ENCODE measurements at places on chromosomes 1 and 21.

DNA sequence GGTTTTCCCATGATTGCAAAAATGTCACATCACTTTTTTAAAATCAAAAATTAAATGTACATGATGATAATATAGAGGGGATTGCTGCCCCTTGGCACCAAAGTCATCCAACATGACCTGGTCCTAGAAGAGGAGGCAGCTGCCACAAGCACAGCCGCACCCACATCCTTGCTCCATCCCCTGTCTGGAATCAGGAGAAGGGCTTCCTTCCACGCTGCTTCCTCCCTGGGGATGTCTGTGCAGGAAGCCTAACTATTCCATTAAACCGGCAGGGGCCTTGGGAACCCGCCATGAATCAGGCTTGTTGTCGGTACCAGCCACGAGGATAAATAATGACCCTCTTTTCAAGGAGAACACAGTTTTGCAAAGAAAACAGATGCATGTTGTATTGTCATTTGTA lies 68.7 kb upstream of the AJAP1 start:
- no peak for DNase-seq

DNA sequence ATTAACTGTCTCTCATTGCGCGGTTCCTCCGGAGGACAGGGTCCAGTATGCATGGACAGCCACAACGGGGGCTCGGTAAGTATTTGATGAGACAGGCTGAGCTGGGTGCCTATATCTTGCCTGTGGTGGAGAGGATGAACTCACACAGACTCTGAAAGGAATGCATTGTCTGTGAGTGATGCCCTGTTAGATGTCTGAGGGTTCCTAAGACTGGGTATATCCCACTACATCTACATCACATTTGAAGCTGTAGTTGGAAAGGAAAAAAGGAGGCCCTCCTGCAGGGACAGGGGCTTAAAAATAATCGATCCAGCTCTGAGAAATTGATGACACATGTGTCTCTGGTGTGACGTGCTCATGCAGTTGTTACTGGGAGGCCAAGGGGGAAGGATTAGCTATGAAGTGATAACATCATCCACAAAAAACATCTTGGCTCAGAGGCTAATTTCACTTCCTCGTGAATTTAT lies 1.9 kb downstream of the ADARB1 start:
- no peak for DNase-seq

DNA sequence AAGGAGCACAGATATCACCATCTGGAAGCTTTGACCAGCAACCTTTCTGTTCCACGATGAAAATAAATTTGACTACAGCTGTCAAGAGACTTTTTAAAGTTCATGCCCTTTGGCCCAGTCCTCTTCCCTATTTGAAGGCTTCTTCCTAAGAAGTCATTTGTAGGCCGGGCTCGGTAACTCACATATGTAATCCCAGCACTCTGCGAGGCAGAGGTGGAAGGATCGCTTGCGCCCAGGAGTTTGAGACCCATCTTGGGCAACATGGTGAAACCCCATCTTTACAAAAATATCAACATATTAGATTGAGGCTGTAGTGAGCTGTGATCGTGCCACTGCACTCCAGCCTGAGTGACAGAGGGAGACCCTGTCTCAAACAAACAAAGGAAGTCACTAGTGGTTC lies 58.3 kb upstream of the IFFO2 start:
- no peak for DNase-seq

DNA sequence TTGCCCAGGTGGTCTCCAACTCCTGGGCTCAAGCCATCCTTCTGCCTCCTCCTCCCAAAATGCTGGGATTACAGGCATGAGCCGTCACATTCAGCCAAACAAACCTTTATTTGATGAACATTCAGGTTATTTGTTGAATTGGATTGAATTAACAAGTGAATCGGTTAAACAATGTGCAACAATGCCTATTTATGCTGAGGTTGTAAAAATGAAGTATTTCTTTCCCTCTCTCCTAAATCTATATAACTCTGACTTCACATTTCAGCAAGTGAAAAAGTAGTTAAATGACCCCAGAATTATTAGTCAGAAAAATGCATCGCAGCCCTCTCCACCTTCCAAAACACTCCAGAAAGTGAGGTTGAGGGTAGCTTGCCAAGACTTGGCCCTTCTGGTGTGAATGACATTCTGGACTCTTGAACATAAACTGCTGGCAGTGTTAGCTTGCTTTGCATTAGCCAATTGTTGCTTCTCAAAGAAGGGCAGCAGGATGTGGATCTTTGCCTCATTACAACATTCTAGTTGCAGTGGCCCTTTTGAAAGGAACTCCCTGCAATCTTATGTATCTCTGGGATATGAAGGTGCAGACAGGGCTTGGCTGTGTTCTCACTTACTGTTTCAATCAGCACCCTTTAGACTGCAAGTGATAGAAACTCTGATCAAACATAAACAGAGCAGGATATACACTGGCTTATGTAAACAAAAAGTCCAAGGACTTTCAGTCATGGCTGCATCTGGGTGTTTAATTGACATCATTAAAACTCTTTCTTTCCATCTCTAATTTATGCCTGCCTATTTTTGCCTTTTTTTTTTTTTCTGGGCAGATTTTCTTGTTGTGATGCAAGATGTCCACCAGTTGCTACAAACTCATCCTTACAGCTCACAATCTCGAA lies 22.4 kb downstream of the EDN2 start:
- no peak for DNase-seq

- no peak for DNase-seq
Observed at GRCh38 chr1:45566722-45567121, 16.1 kb downstream of the AKR1A1 start.

GRCh38 chr1:216140730-216141524 lies 282.3 kb downstream of the USH2A start:
- no peak for DNase-seq

DNA sequence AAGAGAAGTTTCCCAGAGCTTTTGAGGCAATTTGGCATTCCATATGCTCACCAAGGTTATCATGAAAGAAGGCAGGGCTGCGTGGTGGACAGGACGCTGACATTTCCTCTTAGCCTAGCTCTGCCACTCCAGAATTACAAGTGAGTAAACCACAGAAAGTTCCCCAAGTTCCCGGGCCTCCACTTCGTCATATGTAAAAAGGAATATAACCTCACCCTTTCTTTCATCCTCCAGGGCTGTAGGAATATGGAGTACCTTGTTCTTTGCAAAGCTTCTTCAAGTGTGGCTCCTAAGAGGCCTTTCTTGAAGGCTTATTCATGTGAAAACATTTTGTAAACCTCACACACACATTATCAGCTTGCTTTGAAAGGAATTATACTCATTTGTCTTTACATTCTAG lies 210.2 kb downstream of the GREM2 start:
- no peak for DNase-seq

DNA sequence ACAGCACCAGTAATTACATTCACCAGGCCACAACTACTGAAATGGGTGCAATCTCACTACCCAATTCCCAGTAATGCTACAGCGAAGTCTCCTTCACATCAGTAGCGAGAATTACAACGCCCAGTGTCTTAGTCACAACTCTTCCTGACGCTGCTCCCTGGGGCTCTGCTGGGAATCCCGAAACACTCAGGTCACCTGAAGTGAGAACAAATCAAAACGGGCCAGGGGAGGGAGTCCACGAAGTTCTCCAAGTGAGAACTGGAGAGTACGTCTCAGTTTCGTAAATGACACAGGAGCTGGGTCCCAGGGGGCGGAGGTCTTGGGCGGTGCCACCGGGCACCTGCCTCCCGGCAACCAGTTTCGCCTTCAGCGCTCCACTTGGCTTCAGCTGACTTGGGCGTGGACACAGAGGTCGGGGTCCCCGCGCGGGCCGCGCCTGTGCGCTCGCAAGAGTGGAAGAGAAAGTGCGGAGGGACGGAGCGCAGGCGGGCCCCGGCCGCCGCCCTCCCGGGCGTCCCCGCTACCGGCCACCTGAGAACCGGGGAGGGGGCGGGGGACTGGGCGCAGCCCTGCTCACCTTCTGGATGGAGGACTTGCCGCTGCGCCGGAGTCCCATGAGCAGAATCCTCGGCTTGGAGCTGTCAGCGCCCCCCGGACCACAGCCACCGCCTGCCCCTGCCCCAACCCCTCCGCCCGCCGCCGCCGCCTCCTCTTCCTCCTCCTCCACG lies 575 bp downstream of the RRAGC start:
- peak; percentile 81 for DNase-seq

Data from Karpas-422 (cell line).